Right cardiac atrium (tissue), 5 donors: ENCODE measurements at places on chromosomes 2 and 18.
A peak's percentile ranks its signal among the peaks of the same experiment; 100 is the strongest.

- no peak for DNase-seq
Measured at GRCh38 chr18:47601581-47602272, 328.7 kb downstream of the SMAD2 start.

DNA sequence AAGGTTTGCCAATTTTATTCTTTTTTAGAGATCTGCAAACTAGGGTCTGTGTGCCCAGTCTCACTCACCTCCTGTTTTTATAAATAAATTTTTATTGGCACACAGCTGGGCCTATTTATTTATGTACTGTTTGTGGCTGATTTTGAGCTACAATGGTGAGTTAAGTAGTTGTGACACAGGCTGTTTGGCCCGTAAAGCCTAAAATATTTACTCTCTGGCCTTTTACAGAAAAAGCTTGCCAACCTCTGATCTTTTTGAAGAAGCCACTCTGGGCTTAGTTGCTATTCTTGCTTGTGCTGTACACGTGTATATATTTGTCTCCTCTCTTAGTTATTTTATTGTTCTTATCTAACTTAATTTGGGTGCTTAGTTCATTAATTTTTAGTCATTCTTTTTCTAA is 14.5 kb downstream of the NAB1 start:
- no peak for DNase-seq

DNA sequence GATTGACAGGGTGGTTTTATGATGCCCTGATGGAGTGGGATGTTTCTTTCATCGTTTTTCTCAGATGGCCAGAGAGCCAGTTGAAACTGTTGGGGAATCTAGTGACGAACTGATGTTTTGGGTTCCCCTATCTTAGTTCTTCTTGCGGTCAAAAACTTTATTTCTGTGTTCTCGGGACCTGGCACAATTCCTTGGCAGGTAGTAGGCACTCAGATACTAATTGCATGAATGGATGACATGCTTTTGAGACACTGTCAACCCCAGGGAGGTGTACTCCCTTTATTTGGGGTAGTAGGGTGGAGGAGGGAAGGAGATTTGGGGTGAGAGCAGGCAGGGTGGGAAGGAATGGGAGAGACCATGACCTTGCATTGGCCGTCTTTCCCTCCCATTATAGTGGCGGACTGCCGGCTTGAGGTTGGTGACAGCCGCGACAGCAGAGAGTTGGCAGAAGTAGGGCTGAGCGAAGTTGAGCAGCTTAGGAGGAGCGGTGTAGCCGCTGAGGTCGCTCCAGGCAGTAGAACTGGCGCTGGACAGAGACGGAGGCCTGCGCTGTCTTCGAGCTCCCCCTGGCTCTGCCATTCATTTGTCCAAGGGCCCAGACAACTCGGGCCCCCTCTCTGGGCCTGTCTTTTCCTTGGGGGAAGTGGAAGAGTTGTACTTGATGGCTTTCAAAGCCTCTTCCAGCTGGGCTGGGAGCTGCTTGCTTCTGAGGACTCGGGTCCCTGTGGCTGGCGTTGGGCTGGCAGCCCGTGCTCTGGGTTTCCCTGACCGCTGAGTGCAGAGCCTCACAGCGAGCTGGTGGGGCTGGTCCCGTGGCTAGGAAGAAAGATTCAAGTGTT is 2.6 kb downstream of the TET3 start:
- peak; percentile 66 for DNase-seq

- no peak for DNase-seq
Measured at GRCh38 chr2:45723857-45724256, 72.4 kb downstream of the PRKCE start.

GRCh38 chr2:199458009-199458805 is 468 bp upstream of the SATB2 start:
- peak; percentile 63 for DNase-seq

- no peak for DNase-seq
Measured at GRCh38 chr2:12642332-12642731, 74.4 kb upstream of the TRIB2 start.

DNA sequence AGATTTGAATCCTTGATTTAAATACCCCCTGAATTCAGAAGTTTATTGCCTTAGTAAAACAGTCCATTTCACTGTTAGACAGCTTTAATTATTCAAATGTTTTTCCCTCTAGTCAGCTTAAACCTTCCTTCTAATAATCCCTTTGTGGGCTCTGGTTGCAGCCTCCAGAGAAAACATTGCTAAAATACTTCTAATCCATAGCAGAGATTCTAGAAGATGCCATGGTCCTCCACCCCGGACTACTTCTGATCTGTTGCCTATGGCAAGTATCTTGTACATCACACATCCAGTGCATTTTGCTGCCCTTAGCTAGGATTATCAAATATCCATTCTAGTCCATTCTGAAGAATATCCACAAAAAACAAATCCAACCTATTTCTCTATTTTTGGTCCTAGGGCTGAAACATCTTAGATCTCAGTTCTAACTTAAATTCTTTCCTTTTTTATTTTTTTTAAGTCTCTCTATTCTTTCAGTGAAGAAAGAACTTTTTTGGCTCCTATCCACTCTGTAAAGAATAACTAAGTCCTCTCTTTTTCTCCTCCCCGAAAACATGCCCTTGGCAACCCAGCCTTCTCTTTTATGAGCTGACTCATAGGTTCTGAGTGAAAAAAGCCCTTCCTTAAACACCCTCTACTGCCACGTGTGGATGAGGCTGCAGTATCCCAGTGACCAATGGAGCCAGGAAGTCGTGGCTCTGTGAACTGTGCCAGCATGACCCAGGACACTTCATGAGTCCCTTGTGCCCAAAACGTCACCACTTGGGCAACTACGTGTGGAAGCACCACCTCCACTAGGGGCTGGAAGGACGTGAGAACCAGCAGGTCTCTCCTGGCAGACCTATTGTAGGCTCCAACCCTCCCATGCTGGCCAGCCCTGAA is 349.8 kb downstream of the TNS1 start:
- DNase-seq, result peak; percentile 58

DNA sequence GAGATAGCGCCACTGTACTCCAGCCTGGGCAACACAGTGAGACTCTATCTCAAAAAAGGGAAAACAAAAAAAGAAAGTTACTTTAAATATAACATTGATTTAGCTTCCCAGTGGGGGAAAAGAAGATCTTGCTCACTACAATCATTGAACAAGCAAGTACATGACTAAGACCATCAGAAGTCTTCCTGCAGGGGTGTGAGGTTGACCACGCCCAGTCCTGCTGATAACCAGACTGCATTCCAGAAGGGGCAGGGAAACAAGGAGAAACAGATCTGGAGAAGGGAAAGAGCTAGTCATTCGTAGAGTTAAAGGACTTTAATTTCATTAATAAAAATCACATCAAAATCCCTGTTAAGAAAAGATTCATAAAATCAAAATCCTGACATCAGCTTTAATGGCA is 77.5 kb downstream of the EPHA4 start:
- DNase-seq, result peak; percentile 27

DNA sequence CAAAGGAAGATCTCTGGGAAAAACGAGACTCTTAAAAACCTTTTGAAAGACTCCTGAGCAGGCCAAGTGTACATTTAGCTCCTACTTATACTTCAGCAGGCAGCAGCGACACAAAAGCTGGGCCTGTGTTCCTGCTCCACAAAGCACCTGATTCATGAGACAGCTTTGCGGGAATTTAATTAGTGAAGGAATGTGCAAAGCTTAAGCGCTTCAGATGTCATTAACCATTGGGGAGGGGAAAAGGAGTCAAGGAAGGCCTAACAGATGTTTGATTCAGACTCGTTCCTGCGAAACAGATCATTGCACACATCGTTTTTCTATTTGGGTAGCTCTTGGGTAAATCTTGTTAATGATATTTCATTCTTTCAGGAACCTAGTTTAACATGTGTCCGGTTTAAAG is 125.9 kb downstream of the MAIP1 start:
- DNase-seq, result no peak

DNA sequence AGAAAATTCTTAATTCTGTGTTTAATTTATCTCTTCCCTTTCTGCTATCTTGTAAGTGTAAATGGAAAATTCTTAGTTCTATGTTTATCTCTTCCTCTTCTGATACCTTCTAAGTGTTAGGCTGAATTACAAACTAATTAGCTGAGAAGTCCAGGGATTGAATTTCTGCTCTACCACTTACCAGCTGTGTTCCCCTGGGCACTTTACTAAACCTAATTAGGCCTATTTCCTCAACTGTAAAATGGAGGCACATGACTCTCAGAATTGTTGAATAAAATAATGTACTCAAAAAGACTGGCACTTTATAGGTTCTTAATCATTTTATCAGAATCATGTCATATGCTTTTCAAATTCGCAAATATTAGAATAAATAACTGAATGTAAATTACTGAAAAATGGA is 146.3 kb downstream of the MAP2 start:
- DNase-seq, result no peak

GRCh38 chr2:74286725-74287124 is 56.5 kb downstream of the SLC4A5 start:
- DNase-seq, result no peak

- no peak for DNase-seq
Measured at GRCh38 chr2:42041377-42042127, 6.3 kb upstream of the PKDCC start.

DNA sequence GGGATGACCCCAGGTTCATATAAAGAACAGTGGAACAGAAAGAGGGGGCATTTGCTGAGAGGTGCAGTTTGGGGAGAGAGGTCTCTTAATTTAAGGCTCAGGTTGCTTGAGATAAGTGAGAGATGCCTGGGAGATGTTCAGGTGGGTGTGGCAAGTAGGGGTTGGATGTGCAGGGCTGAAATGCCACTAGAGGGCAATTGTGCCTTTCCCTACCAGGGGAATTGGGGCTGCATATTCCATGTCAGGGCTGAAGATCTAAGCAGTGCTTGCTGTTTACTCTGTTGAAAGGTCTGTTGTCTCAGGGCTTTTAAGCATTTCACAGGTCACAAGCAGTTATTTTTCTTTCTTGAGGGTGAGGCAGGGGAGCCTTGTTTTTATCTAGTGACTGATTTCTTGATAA is 7.8 kb downstream of the CCDC85A start:
- DNase-seq, result no peak

DNA sequence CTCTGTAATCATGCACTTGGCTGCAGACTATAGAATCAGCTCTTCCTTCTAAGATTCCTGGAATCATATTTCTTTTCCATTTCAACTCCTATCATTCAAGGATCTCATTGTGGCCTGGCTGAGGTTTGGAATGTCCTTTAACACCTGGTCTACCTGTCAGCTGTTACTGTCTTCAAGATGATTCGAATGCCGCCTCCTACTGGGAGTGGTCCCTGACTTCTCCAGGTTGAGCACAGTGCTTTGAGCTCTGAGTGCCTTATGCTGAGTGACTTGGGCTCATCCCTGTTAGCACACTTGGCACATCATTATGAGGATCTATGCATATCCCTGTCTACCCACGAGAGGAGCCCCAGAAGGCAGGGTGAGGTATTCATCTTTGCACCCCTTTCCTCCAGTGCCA is 87.6 kb downstream of the MARCHF4 start:
- no peak for DNase-seq

GRCh38 chr2:216206821-216207220 is 97.7 kb downstream of the XRCC5 start:
- no peak for DNase-seq

DNA sequence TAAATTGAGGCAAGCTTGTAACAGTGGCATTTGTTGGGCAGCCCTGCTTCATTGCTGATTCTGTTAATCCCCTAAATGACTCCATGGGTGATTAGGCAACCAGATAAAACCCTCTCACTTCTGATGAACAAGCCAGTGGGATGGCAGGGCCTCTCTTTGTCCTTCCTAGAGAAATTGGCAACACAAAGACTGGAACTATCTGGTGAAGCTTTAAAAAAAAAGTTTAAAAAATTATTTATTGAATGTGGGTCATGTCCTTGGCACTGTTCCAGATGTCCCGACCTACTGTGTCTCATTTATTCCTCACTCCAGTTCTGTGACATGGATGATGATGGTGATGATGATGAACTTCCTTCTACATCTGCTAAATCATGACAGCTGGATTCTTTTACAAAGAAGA is 30.8 kb downstream of the NRP2 start:
- DNase-seq, result no peak

GRCh38 chr2:205161156-205161839 is 521.0 kb upstream of the NRP2 start:
- no peak for DNase-seq

GRCh38 chr18:36610661-36611060 is 218.1 kb downstream of the TPGS2 start:
- no peak for DNase-seq

GRCh38 chr2:55014962-55015939 is 35.0 kb downstream of the RTN4 start:
- DNase-seq, result no peak

DNA sequence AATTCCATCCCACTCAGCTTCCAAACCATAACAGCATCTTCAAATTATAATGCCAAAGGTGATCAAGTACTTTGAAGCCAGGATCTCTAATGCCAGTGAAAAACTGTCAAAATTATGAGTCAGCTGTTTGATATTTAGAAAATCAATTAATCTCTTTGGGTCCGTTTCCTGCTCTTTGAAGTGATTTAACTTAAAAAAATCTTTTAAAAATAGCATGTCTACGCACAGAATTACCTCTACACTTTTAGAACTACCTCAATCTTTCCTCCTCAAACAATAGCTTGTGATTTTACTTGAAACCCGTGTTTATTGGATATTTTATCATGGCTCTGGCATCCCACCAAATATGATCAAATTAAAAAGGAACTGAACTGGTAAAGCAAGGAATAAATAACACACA is 31.3 kb upstream of the TANK start:
- DNase-seq, result no peak

DNA sequence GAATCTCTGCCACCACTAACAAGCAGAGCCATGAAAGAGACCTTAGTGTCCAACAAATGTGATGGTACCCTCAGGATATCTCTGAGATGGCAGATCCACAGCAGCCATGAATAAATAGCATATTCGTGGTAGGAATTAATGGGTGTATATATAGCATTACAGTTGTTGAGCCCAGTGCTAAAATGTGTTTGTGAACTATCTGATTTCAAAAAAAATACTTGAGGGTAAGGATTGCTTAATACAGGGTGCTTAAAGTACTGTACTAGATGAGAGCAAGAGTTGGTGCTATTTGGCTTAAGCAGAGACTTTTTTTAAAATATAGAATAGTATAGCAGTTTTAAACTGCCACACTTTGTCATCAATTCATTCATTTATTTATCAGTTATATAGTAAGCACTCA is 101.5 kb upstream of the GALNT5 start:
- no peak for DNase-seq

DNA sequence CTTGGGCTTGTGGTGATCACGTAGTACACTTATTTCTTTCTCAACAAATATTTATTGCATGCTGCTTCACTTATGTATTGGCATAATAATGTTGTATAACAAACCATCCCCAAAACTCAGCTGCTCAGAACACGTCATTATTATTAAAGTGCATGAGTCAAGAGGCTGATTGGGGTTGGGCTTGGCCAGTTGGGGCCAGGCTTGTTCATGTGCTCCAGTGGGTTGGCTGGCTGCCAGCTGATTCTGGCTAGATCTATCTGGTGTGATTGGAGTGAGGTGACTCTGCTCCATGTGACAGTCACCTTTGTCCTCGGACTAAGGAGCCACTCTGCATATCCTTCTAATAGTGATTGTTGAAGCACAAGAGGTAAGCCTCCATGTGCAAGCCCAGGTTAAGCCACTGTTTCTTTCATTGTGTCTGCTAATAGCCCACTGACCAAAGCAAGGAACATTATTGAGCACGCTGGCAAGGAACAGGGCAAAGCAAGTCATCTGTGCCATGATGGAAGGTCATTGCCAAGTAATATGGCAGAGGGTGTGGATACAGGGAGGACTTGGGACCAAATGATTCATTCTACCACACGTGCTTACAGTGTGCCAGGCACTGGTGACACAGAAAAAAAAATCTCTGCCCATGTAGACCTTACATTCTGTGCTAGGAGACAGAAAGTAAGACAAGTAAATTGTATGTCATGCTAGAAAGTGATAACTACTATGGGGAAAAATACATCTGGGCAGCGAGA is 63.3 kb upstream of the TMEM182 start:
- no peak for DNase-seq
